Vagina (tissue), 2 donors: ENCODE measurements at places on chromosomes 16 and 17.

DNA sequence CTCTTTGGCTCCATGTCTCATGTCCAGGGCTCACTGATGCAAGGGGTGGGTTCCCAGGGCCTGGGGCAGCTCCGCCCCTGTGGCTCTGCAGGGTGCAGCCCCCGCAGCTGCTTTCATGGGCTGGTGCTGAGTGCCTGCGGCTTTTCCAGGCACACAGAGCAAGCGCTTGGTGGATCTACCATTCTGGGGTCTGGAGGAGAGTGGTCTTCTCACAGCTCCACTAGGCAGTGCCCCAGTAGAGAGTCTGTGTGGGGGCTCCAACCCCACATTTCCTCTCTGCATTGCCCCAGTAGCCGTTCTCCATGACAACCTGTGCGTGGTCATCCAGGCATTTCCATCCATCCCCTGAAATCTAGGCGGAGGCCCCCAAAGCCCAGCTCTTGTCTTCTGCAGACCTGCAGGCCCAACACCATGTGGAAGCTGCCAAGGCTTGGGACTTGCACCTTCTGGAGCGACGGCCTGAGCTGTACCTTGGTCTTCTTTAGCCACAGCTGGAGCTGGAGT is 5.2 kb downstream of the IL32 start:
- DNase-seq = no peak

DNA sequence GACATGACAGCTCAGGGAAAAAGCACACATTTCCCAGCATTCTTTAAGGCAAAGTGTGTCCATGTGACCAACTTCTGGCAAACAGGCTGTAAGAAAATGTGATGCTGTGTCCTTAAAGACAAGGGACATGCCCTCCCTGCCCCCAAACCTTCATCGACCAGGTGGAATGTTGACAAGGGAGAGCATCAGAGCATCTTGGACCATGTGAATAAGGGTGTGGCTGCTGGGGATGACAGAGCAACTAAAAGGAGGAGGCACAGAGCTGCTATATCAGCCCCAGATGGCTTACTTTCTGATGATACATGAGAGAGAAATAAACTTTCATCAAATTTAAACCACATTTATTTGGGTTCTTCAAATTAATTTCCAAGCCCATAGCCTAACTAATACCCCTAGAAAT is 2.2 kb upstream of the ZNF23 start:
- no peak for DNase-seq

GRCh38 chr17:59490216-59490615 is 75.2 kb upstream of the DHX40 start:
- no peak for DNase-seq

DNA sequence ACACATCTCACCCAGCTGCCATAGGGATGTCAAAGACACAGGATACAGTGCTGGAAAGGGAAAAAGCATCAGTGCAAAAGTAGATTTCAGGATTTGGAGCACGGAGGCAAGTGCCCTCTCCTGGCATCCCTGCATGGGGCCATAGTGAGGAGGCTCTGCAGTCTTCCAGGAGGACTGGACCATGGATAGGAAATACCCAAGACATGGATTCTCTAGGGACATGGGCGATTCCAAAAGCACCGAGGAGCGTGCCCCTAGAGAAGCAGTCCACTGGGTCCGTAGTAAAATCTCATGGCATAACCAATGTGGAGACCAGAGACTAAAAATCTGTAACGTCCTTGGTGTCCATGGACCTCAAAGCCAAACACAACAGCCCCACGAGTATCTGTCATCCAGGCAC is 818.2 kb downstream of the KCNJ18 start:
- DNase-seq = peak; percentile 58

DNA sequence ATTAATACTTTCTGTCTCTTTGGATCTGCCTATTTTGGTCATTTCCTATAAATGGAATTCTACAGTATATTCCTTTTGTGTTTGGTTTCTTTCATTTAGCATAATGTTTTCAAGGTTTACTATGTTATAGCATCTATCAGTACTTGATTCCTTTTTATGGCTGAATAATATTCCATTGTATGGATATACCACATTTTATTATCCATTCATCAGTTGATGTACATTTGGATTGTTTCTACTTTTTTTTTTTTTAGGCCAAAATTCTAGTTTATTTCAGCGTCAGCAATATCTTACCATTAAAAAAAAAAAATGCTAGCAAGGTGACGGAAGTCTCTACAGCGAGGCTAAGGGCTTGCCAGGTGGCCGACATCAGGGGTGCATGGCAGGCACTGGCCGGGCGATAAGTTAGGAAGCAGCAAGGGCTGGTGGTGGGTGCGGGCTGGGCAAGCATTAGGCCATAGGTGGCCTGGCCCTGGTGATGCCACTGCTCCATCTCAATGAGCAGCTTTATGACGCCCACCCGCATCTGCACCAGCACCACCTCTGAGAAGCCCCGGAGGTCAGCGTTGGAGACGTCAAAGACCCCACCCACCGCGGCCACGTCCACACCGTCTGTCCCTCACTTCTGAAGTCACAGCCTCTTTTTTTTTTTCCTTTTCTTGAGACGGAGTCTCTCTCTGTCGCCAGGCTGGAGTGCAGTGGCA is 11.4 kb upstream of the C16orf87 start:
- no peak for DNase-seq

- no peak for DNase-seq
Observed at GRCh38 chr17:9001559-9001958, 19.8 kb upstream of the NTN1 start.

DNA sequence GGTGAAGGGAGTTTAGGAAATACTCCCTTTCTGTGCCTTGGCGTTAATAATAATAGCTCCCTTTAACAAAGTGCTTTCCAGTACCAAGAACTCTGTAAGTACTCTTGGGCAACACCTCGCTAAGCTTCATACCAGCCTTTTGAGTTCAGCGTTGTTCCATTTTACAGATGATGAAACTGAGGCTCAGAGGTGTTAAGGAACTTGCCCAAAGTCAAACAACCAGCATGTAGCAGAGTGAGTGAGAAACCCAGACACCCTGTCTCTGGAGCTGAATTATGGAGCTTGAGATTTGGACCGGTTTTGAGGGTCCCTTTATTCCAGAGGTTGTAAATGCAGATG is 607 bp downstream of the KATNIP start:
- no peak for DNase-seq

- no peak for DNase-seq
Observed at GRCh38 chr16:11312718-11313492, 31.8 kb upstream of the PRM1 start.

DNA sequence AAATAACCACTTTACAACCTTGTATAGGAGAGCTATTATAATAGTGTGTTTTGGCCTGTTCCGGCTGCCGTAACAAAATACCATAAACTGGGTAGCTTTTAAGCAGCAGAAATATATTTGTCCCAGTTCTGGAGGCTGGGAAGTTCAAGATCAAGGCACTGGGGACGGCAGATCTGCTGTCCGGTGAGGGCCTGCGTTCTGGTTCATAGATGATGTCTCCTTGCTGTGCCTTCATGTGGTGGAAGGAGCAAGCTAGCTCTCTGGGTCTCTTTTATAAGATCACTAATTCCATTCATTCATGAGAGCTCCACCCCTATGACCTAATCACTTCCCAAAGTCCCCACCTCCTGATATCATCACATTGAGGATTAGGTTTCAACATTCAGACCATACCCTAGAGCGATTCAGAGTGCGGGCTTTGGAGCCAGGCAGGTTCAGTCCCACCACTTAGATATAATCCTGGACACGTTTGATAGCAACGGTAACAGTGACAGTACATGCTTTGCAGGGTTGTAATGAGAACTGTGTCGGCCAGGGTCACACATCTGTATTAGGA is 76.2 kb upstream of the ZFHX3 start:
- no peak for DNase-seq

GRCh38 chr17:58415371-58416055 is 1.8 kb downstream of the RNF43 start:
- no peak for DNase-seq

GRCh38 chr16:27448532-27449433 is 46.8 kb downstream of the IL21R start:
- no peak for DNase-seq

- DNase-seq = no peak
Observed at GRCh38 chr16:81604960-81605383, 160.4 kb downstream of the CMIP start.

DNA sequence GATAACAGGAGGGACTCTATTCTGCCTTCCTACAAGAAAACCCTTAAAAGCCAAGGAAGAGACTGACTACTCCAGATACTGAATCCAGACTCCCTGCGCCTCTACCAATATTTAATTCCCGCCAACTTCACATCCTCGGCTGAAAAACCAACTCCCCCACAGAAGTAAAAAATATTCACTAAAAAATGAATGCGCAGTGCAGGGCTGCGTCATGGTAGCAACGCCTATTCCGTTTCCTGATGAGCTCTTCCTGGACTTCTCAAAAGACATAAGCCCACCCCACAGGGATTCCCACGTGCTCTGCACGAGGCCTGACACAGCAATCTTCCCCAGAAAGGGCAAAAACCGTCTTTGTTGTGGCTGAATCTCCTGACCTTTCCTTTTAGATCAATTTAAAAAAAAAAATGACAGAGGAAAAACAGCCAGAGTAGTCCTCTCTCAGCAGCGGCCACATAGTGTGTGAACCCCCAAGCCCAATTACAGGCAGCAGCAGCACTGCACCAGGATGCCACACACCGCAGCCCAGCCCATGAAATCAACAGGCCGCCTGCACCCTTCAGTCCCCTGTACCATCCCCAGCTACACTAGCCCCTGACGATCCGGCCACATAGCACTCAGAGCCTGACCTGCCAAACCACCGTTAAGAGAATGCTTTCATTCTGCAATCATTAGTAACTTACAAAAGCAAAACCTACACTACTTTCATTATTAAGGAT is 23.9 kb downstream of the KLHDC4 start:
- DNase-seq = no peak

DNA sequence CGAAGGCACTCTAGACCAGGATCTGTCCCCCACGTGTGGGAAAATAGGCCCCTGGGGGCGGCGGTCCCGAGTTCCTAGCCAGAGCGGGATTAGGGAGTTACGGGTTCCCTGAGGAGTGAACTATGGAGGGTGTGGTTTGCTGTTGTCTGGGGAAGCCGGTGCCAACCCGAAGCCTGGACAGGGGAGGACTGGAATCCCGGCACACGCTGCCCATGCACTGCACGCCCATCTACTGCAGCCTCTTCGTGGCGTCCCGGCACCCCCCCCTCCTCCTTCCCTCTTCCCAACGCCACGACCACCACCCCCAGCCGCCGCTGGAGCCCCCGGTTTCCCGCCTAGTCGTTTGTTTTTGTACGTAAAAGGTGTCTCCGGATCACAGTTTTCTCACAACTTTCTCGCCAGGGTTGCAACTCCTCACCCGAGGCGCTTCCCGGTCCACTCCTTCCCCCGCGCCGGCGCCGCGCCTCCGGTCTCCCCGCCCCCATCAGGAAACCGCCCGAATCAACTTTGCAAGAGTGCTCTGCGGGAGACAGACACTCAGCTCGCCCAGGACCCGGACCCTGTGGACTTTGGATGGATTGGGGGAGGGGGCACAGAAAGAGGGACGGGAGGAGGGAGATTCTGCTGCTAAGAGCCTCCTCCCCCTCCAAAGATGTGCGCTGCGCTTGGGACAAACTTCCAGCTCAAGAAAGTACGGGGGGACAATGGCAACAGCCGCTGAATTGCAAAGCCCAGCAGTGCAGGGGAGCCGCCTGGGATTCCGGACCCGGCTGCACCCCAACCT is 1.4 kb upstream of the LHX1 start:
- DNase-seq = no peak

DNA sequence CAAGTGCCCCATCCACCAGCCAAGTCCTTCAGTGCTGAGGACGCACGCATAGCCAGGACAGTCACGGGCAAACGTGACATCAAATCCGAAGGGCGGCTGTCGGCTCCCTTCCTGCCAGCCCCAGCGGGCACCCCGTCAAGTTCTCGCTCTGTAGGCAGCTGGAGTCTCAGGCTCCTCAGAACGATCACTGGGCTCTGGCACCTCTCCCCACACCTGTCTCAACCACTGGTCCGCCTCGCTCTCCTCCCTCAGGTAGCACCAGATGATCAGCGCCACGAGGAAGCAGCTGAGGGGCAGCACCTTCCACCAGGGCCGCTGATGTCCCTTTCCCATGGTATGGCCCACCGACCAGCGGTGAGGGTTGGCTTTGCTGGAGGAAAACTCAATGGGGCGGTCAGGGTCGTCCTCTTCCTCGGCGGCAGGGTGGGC is 422 bp downstream of the UQCC4 start:
- no peak for DNase-seq

DNA sequence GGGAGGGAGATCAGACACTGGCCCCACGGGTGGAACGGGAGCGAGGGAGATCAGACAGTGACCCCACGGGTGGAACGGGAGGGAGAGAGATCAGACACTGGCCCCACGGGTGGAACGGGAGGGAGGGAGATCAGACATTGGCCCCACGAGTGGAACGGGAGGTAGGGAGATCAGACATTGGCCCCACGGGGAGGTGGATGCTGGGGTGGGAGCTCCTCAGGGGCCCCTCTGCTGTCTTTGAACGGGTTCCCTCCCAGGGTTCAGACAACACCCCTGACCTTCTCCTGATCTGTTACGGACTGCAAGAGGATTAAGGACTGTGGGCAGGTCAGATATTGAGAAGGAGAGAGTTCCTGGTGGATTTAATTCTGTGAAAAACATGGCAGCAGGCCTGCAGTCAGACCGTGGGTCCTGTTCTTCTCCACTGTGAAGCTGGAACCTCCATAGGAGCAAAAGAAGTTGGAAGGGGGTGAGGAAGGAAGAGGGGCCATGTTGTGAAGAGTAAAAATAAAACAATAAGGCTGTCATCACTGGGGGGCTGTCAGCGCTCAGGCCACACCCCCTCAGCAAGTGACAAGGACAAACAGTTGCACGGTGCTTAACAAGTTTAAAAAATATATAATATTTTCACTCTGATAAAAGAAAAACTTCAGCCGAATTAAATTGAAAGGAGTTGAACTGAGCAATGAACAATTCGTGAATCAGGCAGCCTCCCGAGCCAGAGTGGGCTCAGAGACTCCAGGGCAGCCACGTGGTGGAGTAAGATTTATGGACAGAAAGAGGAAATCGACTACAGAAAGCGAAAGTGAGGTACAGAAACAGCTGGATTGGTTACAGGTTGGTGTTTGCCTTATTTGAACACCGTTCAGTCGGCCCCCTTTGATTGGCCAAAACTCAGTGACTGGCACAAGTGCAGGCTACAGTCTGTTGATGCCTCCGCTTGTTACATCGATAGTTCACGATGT is 348.7 kb upstream of the TNRC6C start:
- DNase-seq = no peak

- no peak for DNase-seq
Observed at GRCh38 chr16:49599281-49599680, 225.7 kb downstream of the C16orf78 start.

DNA sequence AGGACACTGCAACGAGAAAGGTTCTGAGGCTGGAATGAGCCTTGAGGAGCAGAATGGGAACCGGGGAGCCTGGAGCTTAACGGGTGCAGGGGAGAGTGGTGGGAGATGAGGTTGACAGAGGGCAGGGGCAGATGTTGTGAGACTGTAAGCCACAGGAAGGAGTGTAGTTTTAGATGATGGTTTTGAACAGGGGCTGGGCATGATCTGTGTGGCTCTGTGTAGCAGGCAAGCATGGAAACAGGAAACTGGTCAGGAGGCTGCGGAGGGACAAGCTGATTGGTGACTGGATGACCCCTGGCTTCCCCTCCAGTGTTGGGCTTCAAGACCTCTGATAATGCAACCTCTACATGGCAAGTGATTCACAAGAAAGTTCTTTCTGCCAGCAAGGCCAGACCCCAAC is 1.4 kb upstream of the CNGB1 start:
- no peak for DNase-seq

GRCh38 chr17:7503521-7503920 is 19.4 kb downstream of the POLR2A start:
- DNase-seq = no peak

- no peak for DNase-seq
Observed at GRCh38 chr16:63244631-63245030, 1208.4 kb upstream of the CDH8 start.
